ENCODE measurements at places on chromosomes 6 and 20. TPM values are rescaled to one million over a fixed set of nuclear protein-coding genes. Genes with fewer than 3 reads are reported as not detected.

DNA sequence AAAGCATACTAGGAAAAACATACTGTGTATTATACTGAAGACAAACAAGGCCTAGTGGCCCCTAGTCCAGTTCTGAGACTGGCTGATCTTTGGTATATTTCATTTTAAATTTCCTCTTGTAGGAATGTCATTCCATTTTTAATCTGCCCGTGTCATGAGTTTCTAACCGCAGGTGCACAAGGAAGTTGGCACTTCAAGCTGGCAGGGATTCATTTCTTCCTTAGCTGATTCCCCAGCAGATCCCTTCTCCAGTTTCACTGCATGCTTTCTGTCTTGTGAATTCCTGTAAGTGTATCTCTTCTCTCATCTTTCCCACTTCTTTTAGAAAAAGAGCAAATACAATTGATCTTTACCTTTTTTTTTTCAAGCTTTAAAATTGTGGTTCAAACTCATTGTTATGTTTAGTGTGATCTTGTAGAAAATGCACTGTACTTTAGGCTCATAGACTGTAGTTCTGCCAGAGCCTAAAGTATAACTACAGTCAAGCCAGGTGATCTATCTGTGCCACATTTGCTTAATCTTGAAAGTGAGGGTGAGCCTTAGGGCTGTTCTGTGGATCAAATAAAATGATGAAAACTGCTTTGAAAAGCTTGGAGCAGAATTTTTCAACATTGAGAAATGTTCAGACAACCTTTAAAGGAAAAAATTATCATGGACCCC is 37.0 kb downstream of the RNF217 start:
- no peak for DNase-seq

DNA sequence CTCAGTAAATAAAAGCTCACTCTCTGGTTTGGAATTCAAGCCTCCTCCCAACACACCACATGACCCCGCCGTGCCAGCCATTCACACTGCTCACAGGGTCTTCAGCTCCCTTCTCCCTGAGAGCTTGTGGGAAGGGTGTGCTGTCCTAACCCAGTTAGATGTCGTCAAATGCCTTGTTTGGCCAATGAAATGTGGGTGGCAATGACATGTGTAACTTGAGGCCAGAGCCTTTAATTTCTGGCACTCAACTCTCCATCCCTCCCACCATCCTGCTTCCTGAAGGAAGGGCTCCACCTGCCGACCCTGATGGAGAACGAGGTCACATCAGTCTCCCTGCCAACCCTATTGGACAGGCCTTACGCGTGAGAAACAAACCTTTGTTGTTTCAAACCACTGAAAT is 224.5 kb upstream of the AGPAT4 start:
- peak; percentile 84 for DNase-seq

DNA sequence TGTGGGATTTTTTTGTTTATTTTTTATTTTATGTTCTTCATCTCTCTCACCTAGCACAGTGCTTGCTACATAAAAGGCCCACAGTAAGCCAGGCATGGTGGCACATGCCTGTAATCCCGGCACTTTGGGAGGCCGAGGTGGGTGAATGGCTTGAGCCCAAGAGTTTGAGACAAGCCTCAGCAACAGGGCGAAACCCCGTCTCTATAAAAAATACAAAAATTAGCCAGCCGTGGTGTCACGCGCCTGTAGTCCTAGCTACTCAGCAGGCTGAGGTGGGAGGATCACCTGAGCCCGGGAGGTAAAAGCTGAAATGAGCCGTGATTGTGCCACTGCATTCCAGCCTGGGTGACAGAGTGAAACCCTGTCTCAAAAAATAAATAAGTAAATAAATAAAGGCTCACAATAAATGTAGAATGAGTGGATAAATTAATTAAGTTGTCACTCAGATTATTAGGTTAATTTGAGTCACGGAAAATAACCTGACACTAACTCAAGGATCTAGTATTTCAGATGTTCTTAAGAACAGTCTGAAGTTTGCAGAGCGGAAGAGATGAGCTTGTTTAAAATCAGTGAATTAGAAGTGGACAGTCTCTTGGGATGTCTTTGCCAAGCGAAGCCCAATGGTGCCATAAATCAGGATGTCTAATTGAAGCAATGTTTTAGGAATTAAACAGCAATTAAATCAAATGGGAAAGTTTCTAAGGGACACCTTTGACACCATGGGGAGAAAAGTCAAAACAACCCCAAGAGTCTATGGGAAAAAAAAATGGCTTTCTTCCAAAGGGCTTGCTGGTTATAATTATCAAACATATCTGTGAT is 214.4 kb downstream of the ZNF217 start:
- DNase-seq: no peak

GRCh38 chr20:35490736-35491181 is 35.4 kb downstream of the CEP250 start:
- DNase-seq: no peak

DNA sequence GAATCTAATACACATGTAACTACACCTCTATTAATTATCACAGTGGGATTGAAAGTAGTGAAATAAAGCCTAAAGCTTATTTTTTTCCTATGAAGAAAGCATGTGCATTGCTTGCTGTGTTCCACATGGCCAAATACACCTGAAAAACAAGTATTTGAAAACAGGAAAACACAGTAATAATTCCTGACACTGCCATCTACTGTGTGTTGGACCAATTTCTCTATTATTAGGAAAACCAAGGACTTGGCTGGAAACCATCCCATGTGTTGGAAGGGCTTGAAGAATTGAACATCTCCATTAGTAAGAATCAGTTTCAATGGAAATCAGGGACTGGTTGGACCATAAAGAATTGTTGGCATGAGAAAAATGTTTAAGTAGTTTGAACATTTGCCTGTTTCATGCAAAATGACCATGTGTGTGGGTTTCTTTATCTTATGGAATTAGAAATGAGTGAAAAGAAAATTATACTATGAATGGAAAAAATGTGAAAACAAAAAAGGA is 124.1 kb downstream of the PHF3 start:
- DNase-seq: no peak

DNA sequence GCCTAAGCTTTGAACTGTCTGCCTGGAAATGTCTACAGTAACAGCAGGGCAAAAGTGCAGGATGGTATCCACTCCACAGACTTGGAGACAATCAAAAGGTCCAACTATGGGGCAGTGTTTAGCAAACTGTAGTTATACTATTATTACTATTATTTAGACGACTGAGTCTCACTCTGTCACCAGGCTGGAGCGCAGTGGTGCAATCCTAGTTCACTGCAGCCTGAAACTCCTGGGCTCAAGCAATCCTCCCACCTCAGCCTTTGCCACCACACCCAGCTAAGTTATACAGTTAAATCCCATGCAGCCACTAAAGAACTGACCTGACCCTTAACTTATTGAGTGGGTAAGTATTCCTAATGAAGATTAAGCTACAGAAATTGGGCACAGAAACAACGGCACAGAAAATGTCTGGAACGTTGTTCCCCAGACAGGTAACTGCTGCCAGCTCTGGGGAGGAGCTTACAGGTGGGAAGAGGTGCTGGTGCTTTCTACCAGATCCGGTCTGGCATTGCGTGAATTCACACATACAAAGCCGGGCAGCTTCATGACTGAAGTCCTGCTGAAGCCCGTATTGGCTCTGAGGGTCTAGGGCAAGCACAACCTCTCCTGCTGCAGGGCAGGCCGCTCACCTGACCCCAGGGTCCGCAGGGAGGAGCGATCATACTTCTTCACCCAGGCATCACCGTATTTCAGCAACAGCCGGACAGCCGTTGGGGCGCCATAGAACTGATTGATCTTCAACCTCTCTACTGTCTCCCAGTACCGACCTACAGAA is 27.0 kb upstream of the APMAP start:
- DNase-seq: no peak

DNA sequence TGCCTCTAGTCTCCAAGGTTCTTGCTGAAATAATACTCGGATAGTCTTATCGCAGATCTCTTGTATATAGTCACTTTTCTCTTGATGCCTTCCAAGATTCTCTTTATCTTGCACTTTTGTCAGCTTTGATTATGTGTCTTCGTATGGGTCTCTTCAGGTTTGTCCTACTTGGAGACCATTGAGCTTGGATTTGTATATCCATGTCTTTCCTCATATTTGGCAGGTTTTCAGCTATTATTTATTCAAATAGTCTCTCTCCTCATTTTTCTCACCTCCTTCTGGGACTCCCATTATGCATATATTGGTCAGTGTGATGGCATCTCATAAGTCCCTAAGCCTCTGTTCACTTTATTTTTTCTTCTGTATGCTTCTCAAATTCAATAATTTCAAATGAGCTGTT is 23.0 kb downstream of the ECI2 start:
- DNase-seq: no peak

DNA sequence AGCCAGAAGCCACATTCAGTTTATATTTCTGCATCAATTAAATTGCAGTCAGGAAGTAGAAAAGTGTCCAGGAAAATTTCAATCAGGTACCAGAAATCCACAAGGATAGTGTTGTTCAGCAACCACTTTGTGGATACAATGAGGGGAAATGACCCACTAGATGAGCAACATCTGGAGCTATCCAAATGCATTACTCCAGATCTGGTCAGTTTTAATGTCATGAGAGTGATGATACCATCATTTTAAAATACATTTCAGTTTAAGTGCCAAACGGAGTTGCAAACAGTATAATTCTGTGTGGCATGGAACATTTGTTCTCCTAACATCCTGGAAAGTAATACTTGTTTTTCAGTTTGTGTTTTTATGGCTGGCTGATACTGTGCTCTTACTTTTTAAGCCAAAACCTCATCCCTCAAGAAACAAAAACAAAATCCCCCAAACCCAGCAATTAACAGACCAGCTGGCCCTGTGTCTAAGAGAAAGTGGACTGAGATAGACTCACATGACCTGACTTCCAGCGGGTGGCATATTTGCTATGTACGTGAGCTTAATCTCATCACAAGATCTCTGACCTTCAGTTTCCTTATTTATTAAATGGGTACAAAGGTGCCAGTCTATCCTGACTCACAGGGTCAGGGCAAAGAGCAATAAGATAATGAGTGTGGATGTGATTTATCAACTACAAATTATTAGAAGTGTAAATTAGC is 58.8 kb upstream of the CNKSR3 start:
- DNase-seq: no peak

DNA sequence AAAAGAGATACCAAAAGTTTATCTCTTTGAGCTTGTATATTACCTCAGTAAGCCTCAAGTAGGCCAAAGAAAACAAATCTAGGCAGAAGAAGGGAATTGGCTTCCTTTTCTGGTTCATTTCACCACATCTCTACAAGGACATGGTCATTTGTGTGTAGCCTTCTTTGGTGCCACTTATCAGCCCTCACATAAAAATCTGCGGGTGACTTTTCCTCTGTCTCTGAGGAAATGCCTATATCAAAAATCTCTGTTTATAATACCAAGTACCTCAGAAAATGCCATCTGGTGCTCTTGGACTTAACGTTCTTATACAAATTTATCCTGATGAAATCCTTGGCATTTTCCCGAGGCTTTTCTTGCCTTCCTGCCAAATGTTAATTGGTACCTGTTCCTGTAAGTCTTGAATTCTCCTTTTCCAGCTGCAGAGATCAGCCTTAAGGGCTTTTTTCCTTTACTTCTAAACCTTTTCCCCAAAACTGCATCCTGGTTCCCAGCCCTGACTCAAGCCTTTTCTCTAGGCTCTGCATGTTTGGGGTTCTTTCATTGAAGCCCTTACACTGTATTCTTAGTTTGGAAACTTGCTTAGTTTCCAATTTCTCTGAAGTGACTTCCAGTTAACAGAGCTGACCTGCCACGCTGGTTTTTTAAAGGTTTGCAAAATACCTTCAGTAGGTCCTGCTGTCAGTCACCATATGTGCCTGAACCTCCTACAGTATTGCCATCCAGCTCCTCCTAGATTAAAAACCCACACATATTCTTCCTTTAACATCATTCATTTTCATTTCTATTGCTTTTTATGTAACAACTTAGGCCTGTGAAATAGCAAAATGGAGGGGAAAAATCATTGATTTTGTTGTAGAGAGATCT is 191.2 kb upstream of the PREP start:
- no peak for DNase-seq

DNA sequence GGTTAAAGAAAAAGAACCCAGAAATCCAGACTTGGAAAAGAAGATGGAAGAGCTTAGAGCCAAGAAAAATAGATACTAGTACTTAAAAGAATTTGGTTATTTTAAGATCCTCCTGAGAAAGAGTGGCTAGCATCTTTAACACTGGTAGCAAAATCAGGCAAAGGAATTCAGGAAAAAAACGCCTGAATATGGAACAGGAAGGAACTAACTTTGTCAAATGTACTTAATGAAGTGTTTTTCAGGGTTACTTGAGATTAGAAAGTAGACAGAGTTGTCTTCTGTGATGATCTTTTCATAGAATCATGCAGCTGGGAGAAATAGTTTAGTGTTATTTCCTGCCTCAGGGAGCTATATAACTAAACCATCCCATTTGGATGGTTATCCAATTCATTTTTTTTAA is 50.8 kb upstream of the SASH1 start:
- no peak for DNase-seq

GRCh38 chr6:138681627-138682026 is 91.9 kb upstream of the CCDC28A start:
- DNase-seq: no peak

DNA sequence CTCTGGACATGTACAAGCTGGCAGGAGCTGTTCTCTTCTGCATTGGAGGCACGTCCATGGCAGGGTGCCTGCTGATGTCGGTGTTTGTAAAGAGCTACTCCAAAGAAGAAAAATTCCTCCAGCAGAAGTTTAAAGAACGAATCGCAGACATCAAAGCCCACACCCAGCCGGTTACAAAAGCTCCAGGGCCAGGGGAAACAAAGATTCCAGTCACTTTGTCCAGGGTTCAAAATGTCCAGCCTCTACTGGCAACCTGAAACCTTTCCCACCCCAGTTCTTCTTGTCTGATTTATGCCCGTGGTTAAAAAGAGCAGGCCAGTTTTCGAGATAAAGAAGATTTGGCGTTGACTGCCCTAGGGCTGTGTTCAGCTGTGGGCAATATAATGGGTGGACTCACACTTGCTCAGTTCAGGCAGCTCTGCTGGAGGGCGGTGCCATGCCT is 19.7 kb downstream of the NRSN1 start:
- no peak for DNase-seq

DNA sequence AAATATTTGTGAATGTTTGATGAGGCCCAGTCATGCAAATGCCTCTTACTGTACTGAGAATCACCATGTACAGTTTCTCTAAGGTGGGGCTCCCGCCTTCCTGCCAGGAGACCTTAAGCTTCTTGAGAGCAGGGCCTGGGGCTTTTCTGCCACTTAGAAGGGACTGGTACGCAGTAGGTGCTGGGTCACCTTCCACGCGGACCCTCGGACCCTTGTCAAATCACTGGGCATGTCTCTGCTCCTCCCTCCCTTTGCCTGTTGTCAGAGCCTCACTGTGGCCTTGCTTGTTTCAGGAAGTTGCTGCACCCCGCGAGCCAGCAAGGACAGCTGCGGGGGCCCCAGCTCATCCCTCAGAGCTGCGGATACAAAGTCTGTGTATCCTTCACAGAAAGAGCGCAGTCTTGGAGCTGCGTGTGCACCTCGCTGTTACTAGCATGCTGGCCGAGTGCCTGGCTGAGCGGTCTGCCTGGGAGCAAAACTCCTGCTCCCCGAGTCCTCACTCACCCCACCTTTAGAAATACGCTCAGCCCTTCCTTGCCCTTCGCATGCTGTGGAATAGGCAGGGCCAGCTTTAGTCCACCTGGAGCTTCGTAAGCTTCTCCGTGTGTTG is 30.7 kb upstream of the IRF4 start:
- DNase-seq: no peak

Gene AK9
- 7.2 TPM for total RNA-seq

Gene SOBP
- 12.6 TPM for total RNA-seq

Gene CHRNA4
- not detected for total RNA-seq

Gene PTK7
- total RNA-seq: 68.0 TPM

Gene POM121L2
- not detected for total RNA-seq

Gene BANF2
- not detected for total RNA-seq

Data from neural progenitor cell (in vitro differentiated cells).